A549 treated with Hydrocortisone at 1 μM for 4 hours (cell line): ENCODE measurements at places on chromosomes 2 and 18. TPM values are rescaled to one million over a fixed set of nuclear protein-coding genes. Genes with fewer than 3 reads are reported as not detected.

Gene KIAA1328
- total RNA-seq, result 1.5 to 2.2 TPM (median 1.6 TPM) in 5 replicates

Gene RESP18
- total RNA-seq, result not detected in 5 replicates

Gene ABCB11
- 0.02 to 0.13 TPM (median 0.03 TPM) in 5 replicates for total RNA-seq

Gene WDCP
- total RNA-seq, result 12.7 to 15.7 TPM (median 14.7 TPM) in 5 replicates

Gene ASTL
- total RNA-seq, result not detected in 5 replicates

Gene ITM2C
- 73.4 to 82.0 TPM (median 75.4 TPM) in 5 replicates for total RNA-seq

Gene ACVR1C
- total RNA-seq, result 0.02 to 0.05 TPM in 2 of 5 replicates, not detected in the others

Gene RNPEPL1
- total RNA-seq, result 45.7 to 65.6 TPM (median 63.6 TPM) in 5 replicates

Gene CTNNA2
- 0.15 to 0.36 TPM (median 0.21 TPM) in 5 replicates for total RNA-seq

Gene LRP2
- 0.01 to 0.07 TPM (median 0.02 TPM) in 3 of 5 replicates, not detected in the others for total RNA-seq

Gene CD8A
- total RNA-seq, result 0.20 to 0.47 TPM (median 0.32 TPM) in 5 replicates

Gene AGXT
- total RNA-seq, result not detected in 5 replicates

Gene CDK15
- not detected in 5 replicates for total RNA-seq

Gene SETBP1
- total RNA-seq, result 0.37 to 0.59 TPM (median 0.57 TPM) in 5 replicates

Gene RAPGEF4
- total RNA-seq, result 0.07 to 0.31 TPM (median 0.21 TPM) in 5 replicates

Gene ANKRD23
- 1.1 to 1.9 TPM (median 1.4 TPM) in 5 replicates for total RNA-seq

Gene NMS
- not detected in 5 replicates for total RNA-seq

Gene ALK
- total RNA-seq, result 0.02 TPM in 1 of 5 replicates, not detected in the others

Gene ADAM23
- 8.2 to 9.5 TPM (median 9.1 TPM) in 5 replicates for total RNA-seq

Gene PFN4
- total RNA-seq, result 1.7 to 2.3 TPM (median 1.8 TPM) in 5 replicates

Gene CLEC4F
- not detected in 5 replicates for total RNA-seq

Gene VWC2L
- total RNA-seq, result not detected in 5 replicates

Gene USP40
- total RNA-seq, result 23.2 to 26.7 TPM (median 23.9 TPM) in 5 replicates
